ENCODE measurements at places on chromosomes 1 and 21.

GRCh38 chr1:93710499-93711453 lies 29.1 kb upstream of the BCAR3 start:
- no peak for DNase-seq

GRCh38 chr1:156376958-156377919 lies 8.2 kb downstream of the RHBG start:
- no peak for DNase-seq

DNA sequence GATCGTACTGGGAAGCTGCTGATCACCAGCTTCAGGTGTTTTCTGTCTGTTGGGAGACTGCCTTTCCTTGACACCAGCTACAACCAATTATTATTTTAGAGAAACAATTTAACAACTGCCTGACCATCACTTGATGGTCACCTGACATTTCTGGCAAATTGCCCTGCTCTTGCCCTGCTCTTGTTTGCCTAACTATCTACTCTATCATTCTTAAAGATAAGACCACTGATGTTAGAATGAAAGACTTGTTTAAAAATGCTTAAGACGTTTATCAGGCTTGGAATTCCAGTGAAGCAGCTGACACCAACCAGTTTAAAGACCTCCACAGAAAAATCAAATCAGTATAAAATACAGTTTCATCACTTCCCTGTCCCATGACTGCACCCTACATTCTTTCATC lies 423.3 kb upstream of the CAMK1G start:
- DNase-seq: no peak

- DNase-seq: no peak
Measured at GRCh38 chr1:58620259-58620658, 43.2 kb upstream of the TACSTD2 start.

- no peak for DNase-seq
Measured at GRCh38 chr1:53678938-53679825, 59.8 kb downstream of the GLIS1 start.

DNA sequence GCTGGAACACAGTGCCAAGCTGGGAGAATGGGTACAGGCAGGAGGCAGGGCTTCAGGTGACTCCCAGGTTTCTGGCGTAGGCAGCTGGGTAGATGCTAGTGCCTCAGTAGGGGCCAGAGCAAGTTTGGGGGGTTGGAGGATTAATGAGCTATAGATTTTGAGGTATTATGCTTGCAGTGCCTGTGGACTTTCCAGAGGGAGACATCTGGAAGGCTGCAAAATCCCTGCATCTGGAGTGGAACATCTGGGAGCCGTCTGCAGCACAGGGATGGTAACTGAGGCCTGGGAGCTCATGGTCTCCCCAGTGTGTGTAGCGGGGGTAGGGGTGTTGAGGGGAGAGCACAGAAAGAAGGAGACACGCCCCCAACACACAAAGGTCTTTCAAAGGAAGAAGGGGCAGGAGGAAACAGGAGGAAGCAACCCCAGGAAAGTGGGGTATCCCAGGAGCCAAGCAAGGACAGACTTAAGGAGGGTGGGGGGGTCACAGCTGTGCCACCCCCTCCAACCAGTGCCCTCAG lies 2.2 kb upstream of the PDZK1IP1 start:
- no peak for DNase-seq

Data from activated T-cell treated with anti-CD3 and anti-CD28 coated beads, Interleukin-2, amount 50 U/mL, for 4 hours (primary cell).